ENCODE measurements at places on chromosomes 2 and 18.

GRCh38 chr2:205947621-205948495 is 138.1 kb downstream of the INO80D start:
- DNase-seq: peak; percentile 44

GRCh38 chr18:29241199-29241598 is 1064.3 kb upstream of the CDH2 start:
- no peak for DNase-seq

DNA sequence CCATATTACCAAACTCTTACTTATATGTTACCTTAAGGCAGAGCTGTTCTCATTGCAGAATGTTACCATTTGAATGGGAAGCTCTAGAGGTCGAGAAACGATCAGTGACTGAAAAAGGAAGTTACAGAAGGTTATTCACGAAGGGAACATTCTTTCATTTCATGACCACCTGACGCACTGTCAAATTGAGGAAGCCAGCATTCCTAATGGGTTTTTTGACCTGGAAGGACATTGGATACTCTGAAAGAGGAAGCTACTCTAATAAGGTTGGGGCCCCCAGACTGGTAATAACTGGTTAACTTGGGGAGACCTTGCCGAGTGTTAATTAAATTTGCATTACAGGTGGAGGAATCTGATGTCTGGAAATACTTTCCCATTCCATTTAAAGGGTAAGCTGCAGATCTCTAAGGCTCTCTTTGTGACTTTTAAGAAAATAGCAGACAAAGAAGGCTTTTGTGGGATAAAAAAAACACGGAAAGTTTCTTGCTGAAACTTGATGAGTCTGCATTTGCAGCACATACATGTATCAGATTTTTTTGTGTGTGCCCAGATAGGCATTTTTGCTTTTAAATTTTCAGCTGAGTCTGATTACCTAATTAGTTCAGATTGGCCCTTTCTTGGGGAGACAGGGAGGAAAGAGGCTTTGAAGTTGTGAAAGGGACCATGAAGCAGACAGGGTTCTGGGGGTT is 137.1 kb downstream of the LTBP1 start:
- no peak for DNase-seq

- DNase-seq: no peak
These were observed 186.2 kb downstream of the CMPK2 start for GRCh38 chr2:6679471-6679870.

- DNase-seq: no peak
These were observed 41.5 kb downstream of the MARCHF7 start for GRCh38 chr2:159753797-159754196.

GRCh38 chr18:59075923-59076322 is 63.8 kb upstream of the SEC11C start:
- DNase-seq: no peak

DNA sequence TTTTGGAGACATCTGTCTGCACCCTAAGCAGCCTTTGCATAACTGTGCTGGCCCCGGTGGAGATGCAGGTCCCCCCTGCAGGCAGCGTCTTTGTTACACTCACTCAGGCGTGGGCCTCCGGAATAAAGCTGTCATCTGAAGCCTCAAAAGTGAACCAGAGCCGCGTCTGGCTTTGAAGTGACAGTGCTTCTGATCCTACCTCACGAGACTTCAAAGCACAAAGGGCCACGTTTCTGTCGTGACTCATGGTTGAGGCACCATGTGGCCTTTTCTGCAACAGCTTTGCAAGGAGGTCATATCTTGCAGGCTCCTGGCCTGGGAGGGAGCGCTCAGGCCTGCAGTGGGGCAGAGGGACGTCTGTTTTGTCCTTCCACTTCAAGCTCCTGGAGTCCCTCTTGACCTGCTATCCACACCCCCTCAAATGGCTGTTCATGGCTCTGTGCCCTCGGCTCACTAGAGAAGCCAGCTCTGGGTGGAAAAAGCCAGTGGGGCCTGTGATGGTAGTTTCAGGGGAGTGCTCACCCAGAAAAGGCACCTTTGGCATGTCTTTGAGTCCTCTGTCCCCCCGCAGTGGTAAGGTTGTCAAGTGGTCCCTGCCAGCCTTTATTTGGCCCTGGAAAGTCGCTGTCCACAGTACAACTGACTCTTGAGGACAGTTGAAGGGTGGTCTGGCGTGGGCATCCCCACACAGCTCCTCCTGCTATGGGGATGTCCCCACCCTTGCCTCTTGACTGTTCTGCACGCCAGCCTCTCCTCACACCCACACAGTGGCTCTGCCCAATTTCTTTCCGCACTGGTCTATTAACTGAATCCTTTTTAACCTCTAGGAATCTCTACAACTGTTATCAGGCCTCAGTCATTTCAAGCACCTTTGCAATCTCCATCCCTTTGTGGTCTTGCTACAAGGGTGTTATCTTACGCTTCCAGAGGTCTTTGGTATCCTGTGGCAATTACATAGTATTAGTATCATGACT is 19.3 kb downstream of the GPR55 start:
- peak; percentile 55 for DNase-seq

GRCh38 chr18:70582981-70583380 is 294.1 kb downstream of the SOCS6 start:
- DNase-seq: no peak

DNA sequence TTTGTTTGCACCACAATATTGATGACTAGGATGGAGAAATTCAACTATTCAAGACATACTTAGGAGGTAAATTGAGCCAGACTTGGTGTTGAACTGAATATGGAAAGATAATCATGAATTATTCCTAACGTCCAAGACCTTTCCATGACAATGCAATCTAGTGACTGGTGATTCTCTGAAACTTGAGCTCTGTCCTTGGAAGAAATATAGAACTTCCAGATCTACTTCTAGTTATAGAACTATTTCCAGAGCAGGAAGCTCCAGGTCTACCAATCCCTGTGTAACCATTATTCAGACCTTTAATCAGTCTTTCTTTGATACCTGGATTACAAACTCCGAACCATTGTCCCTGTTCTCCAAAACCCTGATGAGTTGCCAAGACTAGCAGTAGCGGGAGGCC is 272.6 kb upstream of the SLC14A2 start:
- DNase-seq: no peak

DNA sequence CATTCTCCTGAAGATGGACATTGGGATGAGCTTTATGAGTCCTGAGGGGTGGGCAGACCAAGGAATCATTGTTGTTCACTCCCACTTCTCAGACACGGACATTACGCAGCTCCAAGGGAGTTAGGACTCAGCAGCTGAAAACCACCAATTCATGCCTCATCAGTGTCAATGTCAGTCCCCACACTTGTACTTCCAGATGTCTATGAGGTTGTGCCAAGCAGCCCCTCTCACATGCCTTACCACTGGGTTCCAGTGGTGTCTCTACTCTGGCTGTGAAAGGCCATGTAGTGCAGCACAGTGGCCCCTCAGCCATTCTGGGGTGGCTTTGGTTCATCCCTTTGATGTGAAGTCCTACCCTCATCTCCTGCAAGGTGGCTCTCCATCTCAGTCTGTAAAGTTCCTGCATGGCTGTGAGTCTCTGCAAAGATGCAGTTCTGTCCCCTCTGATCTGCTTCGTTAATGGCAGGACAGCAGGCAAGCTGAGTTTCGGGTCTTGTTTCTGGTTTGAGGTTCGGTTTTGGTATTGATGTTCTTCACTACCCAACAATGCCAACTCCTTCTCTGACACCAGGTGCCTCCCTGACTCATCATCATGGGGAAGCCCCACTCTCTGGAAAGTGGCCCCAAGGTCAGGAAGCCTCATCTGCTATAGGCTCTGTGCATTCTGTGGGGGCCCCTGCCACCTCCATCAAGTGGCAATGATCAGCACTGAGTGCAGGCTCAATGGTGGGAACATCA is 14.0 kb upstream of the COL6A3 start:
- DNase-seq: peak; percentile 34

- DNase-seq: no peak
These were observed 458.0 kb downstream of the CPS1 start for GRCh38 chr2:211014376-211014775.

GRCh38 chr2:221241072-221241471 is 331.0 kb downstream of the EPHA4 start:
- no peak for DNase-seq

DNA sequence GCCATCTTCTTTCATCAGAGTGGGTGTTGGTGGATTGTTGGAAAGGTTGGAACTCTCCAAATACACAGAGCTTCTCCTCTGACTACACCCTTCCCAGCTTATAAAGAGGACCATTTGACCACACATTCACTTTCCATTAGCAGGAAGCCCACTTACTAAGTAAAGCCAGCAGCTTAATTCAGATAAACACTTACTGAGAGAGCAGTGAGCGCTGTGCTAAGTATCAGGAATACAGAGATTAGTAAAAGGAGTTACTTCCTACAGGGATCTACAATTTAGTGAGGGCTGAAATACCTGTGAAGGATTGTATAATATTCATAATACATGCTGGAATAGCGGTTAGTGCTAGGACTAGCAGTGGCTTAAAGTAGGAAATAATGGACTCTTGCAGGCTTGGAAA is 343.0 kb downstream of the NYAP2 start:
- no peak for DNase-seq

DNA sequence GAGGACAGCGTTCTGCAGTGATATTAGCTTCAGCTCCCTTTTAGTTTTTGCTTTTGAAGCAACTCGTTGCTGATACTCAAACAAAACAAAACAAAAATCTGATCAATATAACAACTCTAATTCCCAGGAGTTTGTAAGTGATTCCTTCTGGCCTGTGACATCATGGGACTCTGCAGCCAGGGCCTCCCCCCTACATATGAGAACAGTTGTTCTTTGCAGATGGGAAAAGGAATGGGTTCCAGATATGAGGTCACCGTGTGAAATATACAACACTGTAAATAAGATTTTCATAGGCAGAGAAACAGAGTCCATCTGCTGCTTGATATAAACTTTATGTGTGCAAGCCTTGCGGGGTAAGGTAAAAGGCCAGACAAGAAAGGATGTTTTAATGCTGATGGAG is 56.7 kb downstream of the DIS3L2 start:
- DNase-seq: no peak
